A549 treated with Mapracorat at 1 μM for 4 hours (cell line): ENCODE measurements at places on chromosomes 11 and 22. TPM values are rescaled to one million over a fixed set of nuclear protein-coding genes. Genes with fewer than 3 reads are reported as not detected.

CAT gene
- total RNA-seq: 32.8 to 39.2 TPM (median 38.9 TPM) in 5 replicates

FLRT1 gene
- total RNA-seq: 0.03 to 0.10 TPM (median 0.06 TPM) in 4 of 5 replicates, not detected in the other

APOA4 gene
- not detected in 5 replicates for total RNA-seq

VSIG10L2 gene
- total RNA-seq: not detected in 5 replicates

ART1 gene
- not detected in 5 replicates for total RNA-seq

MED15 gene
- 51.1 to 62.6 TPM (median 60.3 TPM) in 5 replicates for total RNA-seq

MAP6 gene
- total RNA-seq: 1.5 to 1.9 TPM (median 1.8 TPM) in 5 replicates

FJX1 gene
- 36.0 to 46.3 TPM (median 42.8 TPM) in 5 replicates for total RNA-seq

BARX2 gene
- not detected in 5 replicates for total RNA-seq

CLDN5 gene
- not detected in 5 replicates for total RNA-seq

MS4A15 gene
- not detected in 5 replicates for total RNA-seq

MFNG gene
- total RNA-seq: 1.2 to 2.7 TPM (median 1.9 TPM) in 5 replicates

SLC1A2 gene
- 0.18 to 0.27 TPM (median 0.21 TPM) in 3 of 5 replicates, not detected in the others for total RNA-seq

MMP8 gene
- total RNA-seq: not detected in 5 replicates

DGCR8 gene
- 18.6 to 21.0 TPM (median 20.8 TPM) in 5 replicates for total RNA-seq

LRRC74B gene
- total RNA-seq: not detected in 5 replicates

KCNE3 gene
- not detected in 5 replicates for total RNA-seq

DHCR7 gene
- total RNA-seq: 39.2 to 52.6 TPM (median 48.3 TPM) in 5 replicates

BIRC2 gene
- total RNA-seq: 28.2 to 34.9 TPM (median 28.9 TPM) in 5 replicates

SCUBE2 gene
- 0.35 to 0.76 TPM (median 0.42 TPM) in 5 replicates for total RNA-seq

PDGFD gene
- total RNA-seq: 6.1 to 8.6 TPM (median 7.6 TPM) in 5 replicates

SLC6A5 gene
- not detected in 5 replicates for total RNA-seq

LRP5 gene
- 30.9 to 54.0 TPM (median 49.6 TPM) in 5 replicates for total RNA-seq

ANGPTL5 gene
- total RNA-seq: 0.05 to 0.10 TPM in 2 of 5 replicates, not detected in the others

OR10G8 gene
- total RNA-seq: not detected in 5 replicates

GUCY1A2 gene
- total RNA-seq: 0.04 to 0.08 TPM (median 0.06 TPM) in 5 replicates

MAJIN gene
- total RNA-seq: not detected in 5 replicates
